Left ventricle myocardium superior (tissue), 1 donor: ENCODE measurements at places on chromosomes 2 and 18. TPM values are rescaled to one million over a fixed set of nuclear protein-coding genes. Genes with fewer than 3 reads are reported as not detected.

DNA sequence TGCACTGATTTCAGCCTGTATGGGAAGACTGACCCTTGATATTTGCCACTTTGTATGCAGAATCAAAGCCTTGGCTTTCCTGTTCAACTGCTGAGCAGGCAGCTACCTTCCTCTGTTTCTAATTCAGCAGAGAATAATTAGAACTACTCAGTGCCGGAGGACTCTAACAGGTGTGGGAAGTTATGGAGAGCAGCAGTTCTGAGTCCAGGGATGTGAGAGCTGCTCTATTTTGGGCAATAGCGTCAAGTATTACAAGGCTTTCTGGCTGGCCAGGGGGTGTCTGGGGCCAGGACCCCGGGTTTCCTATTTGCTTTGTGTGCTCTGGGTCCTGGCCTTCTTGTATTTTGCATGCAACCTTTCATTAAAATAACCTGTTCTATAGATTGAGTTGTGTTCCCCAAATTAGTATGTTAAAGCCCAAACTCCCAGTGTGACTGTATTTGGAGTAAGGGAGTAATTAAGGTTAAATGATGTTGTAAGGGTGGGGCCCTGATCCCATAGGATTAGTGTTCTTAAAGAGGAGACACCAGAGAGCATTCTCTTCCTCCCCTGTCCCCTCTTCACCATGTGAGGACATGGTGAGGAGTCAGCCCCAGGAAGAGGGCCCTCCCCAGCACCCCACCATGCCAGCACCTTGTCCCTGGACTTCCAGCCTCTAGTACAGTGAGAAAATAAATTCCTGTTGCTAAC, 5.6 kb upstream of the NTSR2 start:
- no peak for DNase-seq

Gene HTRA2
- total RNA-seq: 28.5 TPM

Gene OSBPL6
- total RNA-seq: 4.6 TPM

- no peak for DNase-seq
Measured at GRCh38 chr2:186201371-186201770, 284.7 kb upstream of the ZC3H15 start.

- no peak for DNase-seq
Measured at GRCh38 chr18:79182047-79182713, 113.0 kb downstream of the ATP9B start.

Gene SERPINB3
- total RNA-seq: not detected

DNA sequence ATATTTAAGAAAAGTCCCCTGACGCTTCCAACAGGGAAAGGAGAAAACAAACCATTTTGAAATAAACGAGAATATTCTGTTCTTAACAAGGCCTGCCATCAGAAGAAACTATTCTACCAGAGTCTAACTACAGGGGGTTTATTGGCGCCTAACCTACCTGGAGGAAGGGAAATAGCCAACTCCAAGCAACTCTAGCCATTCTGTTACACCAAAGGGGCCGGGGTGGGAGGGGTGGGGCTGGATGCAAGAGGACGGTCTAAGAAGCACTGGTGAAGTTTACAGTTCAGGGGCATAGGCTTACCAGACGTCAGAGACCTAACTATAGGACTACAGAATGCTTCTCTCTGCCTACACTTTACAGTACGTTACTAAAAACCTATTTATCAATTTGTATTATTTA, 60.5 kb upstream of the GALNT5 start:
- no peak for DNase-seq

Gene SRD5A2
- total RNA-seq: not detected

- DNase-seq: peak; percentile 95
Measured at GRCh38 chr2:99636144-99637034, 146.6 kb upstream of the REV1 start.

GRCh38 chr2:128455721-128456050, 137.0 kb upstream of the HS6ST1 start:
- no peak for DNase-seq

DNA sequence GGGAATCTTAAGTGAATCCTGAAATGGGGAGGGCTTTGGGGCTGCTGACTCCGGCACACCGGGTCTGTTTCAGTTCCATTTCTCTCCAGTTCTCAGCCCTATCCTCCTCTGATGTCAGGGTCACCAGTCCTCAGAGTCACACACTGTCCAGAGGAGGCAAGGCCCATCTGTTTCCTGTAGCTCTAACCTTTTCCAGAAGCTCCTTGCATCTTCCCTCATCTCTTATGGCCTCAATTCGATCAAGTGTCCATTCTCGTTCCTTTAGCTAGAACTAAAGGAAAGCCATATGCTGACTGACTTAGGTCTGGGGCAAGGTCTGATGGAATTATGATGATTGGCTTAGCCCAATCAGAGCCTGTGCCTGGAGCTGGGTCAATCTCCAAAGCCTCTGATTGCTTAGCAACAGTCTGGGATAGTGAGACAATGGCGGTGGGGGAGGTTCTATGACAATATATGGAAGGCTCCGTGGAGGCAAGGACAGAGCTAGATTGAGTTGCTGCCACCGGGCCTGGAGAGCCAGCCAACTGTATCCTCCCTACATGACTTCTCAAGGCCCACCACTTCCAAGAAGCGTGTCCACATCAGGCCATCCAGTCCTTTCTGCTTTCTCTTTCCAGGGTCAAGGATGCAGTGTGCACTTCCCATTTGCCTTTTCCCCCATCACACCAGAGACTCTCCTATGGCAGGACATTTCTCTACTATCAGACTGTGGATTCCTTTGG, 5.2 kb downstream of the ANKRD53 start:
- DNase-seq: no peak

Gene TEX44
- not detected for total RNA-seq

Gene DNAJC5G
- total RNA-seq: 2.1 TPM

- DNase-seq: no peak
Measured at GRCh38 chr18:63141778-63142176, 177.8 kb downstream of the BCL2 start.

DNA sequence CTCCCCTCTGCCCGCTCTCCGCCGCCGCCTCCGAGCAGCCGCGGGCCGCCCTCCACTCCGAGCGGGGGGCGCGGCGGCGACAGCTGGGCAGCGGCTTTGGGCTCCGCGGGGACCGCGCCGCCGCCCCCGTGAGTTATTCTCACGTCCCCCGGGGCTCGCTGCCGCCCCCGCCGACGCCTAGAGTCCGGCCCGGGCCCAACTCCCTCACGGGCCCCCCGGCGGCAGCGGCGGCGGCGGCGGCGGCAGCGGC, 645 bp downstream of the MIB1 start:
- DNase-seq: no peak

GRCh38 chr2:231932985-231933915, 7.1 kb upstream of the NPPC start:
- DNase-seq: no peak

DNA sequence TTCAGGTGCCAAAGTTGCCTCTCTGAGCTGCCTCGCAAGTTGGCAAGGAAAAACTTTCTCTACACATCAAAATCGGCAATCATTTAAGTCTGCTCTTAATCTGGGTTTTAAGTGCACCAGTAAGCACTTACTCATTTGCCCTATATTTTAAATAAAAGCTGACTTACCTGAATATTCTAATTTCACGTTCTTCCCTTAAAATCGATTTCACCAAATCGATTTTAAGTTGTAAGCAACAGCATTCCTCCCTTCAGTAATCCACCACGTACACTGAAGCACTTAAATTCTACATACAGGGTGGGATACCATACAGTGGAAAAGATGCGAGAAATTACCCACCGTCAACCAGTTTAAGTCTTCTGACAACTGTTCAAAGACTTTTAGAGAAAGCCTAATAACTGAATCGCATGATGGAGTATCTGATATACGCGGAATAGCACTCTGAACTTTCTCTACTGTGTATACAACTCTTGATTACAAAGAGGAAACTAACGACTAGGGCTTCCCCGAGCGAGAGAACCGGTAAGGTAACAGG, 1.6 kb downstream of the PPP3R1 start:
- no peak for DNase-seq

DNA sequence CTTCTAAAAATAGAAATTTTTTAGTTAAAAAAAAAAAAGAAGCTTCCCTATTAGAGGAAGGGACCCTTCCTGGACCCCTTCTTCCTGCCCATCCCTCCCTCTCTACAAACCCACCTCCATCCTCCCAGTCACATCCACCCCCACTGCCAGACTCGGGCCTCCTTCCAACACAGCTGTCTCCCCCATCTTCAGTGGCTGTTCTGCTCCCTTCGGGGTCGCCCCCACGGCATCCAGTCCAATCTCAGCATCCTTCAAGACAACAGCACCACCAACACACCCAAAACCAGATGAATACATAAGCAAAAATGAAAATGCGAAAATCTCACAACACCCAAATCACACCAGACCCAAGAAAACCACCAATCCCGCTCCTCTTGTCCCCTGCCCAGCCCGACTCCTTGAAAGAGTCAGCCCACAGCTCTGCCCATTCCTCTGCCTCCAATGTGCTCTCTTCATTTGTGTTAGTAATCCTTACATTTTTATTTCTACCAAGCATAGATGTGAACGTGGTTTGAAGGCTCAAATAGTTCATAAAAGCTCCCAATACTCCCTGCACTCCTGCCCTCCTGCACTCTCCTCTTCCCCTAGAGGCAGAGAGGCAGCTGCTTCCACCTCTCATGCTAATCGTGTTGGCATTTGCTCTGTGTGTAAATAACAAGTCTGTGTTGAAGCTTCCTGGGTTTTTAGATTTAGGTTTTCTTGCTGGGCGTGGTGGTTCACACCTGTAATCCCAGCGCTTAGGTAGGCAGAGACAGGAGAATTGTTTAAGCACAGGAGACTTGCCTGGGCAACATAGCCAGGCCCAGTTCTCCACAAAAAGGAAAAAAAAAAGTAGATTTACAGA, 37.0 kb downstream of the MAL start:
- DNase-seq: no peak

DNA sequence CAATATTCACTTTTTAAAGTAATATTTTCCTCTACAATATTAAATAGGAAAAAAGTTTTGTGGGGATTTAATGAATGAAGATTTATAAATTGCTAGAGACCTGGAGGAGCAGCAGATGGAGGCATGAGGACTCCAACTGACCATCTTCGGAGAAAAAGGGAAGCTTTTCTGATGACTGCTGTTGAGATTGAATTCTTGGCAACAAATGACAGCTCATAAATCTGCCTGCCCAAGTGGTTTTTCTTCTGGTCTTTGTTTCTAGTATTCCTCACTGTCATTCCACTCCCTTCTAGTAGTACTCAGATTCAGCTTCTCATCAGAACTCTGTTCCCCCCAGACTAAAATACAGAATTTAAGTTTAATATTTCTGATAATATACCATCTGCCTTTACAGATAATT, 157.0 kb downstream of the EML6 start:
- no peak for DNase-seq

Gene KRTCAP3
- total RNA-seq: not detected

GRCh38 chr2:31401580-31401979, 13.0 kb downstream of the XDH start:
- DNase-seq: no peak

DNA sequence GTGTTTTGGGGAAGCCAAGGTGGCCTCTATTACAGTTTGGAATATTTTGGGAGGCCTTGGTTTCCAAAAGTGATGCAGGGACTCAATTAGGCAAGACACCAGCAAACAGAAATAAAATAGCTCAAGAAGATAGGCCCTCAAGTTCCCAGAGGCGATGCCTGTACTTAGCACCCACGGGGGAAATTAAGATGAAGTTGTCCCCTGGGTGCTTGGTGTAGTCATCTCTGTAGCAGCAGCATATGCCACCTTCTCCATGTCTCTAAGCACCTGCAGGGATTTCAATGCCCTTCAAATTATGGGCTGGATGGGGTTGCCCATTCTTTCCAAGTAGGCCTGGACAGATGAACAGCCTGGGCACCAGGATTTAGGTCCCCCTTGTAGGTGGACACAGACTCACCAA, 185.0 kb downstream of the CTIF start:
- no peak for DNase-seq

Gene VWC2L
- total RNA-seq: not detected

Gene IL1B
- 0.37 TPM for total RNA-seq

DNA sequence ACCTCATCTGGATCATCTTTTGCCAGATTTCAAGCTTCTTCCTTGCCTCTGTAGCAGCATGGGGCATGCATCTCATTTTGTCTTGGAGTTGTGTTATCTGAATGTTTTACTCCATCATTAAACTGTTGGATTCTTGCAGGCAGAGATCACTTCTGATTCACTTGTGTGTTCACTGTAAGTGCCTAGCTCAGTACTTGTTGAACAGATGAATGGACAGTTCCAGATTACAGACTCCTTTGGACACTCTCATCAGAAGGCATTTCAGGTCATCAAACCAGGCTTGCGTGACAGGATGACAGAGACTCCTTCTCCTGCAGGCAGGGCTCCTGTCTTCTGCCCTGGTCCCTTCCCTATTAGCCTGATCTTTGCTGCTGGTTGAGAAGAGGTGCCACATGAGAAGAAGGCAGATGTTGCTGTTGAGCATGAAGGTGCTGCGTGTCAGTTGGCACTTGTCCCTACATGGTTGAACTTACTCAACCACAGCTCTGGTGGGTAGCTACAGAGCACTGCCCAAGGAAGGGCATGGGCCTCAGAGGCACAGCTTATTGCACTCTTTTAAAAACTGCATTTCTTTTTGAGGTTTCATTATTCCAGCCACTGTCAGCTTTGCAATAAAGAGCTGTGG, 58.9 kb downstream of the INPP4A start:
- no peak for DNase-seq

Gene EMILIN1
- 15.7 TPM for total RNA-seq

DNA sequence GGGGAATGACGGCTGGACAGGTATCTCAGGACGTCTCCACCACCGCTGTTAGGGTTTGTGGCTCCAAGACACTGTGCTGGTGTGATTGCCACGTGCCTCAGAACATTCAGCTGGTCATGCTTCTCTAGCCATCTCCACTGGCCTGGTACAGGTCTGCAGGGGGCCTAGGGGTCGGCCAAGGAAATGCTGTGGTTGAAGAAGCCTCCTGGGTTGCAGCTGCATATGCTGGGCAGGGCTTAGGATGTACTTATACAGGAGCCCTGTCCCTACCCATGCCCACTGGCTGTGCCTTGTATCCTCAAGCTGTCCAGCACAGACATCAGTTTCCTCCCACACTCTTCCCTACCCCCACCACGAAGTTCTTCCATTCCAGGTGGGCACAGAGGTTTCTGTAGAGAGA, 64.1 kb downstream of the NPPC start:
- no peak for DNase-seq

- DNase-seq: no peak
Measured at GRCh38 chr18:40555914-40556313, 1399.1 kb upstream of the PIK3C3 start.

GRCh38 chr2:1884933-1885580, 140.7 kb upstream of the PXDN start:
- DNase-seq: no peak

DNA sequence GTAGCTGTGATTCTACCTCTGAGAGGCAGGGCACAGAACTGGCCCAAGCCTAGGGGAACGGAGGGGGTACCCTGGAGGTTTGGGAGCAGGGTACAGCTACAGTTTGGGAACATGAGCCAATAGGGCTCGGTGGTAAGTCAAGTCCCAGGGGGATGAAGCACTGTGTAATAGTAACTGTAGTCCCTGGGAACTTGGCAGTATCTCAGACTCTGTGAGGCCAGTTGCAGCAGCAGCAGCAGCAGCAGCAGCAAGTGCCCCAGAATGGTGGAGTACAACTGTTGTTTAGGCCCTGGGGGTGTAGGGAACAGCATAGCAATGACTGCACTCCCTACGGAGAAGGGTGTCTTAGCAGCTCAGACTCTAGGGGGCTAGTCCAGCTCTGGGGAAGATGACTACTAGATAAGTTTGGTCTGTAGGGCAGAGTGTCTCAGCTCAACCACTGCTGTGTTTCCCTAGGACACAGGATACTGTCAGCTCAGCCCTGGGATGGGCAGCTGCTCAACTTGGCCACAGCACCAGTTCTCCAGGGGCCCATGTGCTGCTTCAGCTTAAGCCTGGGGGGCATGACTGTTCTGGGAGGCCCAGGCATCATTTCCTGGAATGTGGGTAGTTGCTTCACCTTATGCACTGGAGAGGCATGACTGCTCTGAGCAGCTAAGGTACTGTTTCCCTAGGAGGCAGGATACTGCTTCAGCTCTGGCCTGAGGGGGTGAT, 20.5 kb downstream of the CARF start:
- DNase-seq: no peak

Gene DUSP19
- 12.1 TPM for total RNA-seq
